ENCODE measurements at places on chromosomes 3 and 15.

GRCh38 chr15:74174219-74174957 is 878 bp downstream of the ISLR start:
- DNase-seq: no peak

DNA sequence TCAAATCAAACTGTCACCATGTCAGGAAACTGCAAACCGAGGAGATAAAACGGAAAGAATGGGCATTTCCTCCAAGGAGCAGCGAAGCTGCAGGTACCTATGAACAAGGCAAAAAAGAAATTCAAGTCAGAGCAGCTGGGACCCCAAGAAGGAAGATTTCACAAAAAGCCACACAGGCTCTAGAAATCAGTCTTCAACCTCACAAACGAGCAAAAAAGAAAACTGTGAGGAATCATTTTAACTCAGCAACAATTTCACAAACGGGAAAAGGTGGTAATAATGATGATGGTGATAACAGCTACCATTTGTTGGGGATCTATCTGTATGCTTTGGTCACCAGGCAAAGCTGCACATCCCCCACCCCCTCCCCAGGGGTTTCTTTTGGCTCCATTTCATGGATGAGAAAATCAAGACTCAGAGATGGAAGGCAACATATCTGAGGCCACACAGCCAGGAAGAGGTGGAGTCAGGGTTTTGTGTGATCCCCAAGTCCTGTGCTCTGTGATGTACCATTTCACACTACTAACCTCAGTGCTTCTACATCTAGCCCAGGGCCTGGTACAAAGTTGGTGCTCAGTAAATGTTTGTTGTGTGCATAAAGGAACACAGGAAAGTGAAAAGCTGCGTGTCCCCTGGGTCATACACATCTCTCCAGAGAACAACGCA is 109.9 kb downstream of the IQSEC1 start:
- DNase-seq: no peak

DNA sequence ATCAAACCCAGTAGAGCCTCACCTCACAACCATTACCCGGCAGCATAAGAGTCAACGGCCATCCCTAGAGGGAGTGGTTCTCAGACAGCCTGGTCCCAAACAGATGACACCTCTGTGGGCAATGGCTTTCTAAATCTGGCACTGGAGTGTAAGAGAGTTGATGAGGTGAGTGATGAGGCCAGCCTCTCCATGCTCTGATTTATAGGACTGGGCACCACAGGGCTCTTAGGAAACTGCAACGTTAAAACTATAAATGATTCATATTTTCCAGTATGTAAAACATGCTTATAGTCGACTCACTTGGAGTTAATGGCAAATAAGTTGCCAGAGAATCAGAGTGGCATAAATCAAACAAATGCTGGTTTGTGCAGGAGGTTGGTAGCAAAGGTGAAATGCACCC is 187.7 kb downstream of the GREM1 start:
- DNase-seq: no peak

- DNase-seq: no peak
Measured at GRCh38 chr3:127120851-127121647, 71.9 kb upstream of the PRR23E start.

DNA sequence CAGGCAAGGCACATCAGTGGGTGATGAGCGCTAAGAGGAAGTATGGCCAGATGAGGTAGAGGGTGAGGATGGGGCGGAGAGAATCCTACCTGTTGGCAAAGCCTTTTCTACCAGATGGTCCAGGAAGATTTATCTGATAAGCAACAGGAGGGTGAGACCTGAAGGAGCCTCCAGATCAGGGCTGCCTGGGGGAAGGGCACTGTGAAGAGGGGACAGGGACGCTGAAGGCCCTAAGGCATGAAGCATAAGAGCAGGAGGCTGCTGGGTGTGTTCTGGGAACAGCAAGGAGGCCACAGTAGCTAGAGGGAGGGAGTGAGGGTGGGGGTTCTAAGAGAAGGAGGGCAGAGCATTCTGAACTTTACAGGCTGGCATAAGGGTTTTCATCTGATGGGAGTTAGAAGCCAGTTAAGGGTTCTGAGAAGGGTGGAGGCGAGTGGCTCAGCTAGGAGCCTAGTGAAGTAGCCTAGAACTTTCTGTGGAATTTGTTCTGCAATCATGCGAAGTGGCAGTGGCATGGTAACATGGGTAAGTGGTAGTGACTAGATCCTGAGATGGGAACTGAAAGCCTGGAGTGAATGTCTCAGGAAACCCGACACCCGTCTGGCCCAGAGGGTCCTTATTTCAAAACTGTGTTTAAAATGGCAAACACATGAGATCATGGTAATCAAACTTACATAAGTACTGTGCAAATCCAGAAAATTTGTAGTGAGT is 29.9 kb downstream of the CGNL1 start:
- DNase-seq: no peak

DNA sequence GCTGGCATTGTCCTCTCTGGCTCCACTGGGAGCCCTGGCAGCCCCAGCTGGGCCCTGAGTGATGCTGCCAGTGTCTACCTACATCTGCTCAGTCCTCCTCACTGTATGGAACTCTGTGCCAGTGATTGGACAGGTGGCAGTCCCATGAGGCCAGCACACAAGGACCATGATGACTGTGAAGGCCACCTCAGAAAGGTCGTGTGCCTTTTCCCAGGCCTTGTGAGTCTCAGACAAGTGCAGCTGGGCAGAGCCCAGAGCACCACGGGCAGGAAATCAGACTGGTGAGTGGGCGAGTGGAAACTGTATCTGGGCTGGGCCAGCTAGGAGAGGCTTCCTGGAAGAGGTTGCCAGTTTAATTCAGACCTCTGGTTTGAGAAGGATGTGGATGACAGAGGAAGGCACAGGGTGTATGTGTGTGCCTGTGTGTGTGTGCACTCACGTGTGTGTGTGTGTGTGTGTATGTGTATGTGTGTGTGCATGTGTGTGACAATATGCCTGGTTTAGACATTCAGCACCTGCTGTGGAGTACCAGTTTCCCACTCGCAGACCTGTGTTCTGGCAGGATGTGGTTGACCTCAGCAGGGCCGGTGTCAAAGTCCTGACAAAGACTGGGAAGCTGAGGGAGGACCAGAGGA is 7.0 kb downstream of the MAPKAPK3 start:
- no peak for DNase-seq

- DNase-seq: no peak
Measured at GRCh38 chr3:90102146-90102545, 994.7 kb downstream of the EPHA3 start.

- DNase-seq: no peak
Measured at GRCh38 chr3:53547327-53547726, 52.9 kb downstream of the CACNA1D start.

DNA sequence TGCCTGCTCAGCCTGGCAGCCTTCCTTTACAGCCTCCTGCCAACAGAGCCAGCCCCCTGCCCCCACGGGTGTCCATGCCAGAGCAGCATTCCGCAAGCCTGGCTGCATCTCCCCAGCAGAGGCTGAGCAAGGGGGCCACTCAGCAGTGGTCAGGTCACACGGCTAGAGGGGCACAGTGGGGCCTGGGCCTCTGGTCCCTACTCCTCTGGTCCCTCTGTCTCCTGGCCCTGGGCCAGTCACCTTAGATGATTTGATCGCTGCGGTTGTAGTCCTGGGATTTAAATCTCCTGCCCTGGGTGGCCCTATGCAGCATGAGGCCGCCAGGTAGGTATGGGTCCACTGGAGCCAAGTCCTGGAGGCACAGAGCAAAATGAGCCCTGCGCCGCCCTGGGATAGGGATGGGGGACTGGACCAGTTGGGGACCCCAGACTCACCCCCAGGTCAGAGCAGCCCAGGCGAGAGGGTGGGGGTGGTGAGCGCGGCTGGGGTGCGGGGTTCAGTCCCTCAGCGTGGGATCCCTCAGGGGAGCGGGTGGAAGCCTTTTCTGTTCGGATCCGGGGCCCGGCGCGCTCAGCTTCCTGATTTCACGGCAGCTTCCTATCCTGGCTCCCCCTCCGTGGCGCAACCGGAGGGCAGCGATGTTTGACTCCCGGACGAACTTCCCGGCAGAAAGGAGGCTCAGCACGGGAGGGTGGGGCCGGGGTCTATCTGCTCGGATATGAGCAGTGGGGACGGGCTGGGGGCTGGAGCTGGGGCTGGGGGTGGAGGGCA is at the start of gene ZBTB47:
TSS of gene ZBTB47 (plus strand) at position 138 of the 771 bp plus-strand sequence. CDS start 4,659 bp downstream, outside the sequence.
- no peak for DNase-seq

GRCh38 chr3:4954256-4955000 is 24.8 kb upstream of the BHLHE40 start:
- DNase-seq: no peak

- no peak for DNase-seq
Measured at GRCh38 chr3:184175981-184176376, 1.3 kb downstream of the AP2M1 start.

DNA sequence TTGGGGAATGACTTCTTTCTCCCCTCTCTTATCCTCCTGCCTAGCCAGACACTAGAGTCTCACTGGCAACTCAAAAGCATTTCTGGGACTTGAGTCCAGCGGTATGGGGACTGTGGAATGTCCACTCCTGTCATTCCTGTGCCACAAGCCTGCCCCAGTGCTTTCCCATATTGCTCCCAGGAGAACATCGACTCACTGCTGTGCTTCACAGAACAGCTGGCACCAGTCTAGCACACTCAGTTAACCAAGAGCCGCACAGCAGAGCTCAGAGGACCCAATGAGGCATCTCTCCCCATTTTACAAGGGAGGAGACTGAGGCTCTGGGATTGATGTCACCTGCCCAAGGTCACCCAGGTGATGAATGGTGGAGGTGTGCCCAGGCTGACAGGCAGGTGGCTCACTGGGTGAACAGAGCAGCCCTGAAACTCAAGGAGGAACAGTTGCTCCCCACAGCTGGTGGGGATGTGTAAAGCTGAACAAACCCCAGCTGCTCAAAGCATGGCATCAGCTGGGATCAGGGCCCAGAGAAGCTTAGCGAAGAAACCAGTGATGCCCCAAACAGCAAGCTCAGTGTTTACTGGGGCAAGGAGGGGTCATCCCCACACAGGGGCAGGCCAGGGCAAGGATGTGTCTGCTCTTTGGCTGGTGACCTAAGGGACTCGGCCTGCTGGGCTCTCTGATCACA is 35.4 kb upstream of the DUSP7 start:
- no peak for DNase-seq

DNA sequence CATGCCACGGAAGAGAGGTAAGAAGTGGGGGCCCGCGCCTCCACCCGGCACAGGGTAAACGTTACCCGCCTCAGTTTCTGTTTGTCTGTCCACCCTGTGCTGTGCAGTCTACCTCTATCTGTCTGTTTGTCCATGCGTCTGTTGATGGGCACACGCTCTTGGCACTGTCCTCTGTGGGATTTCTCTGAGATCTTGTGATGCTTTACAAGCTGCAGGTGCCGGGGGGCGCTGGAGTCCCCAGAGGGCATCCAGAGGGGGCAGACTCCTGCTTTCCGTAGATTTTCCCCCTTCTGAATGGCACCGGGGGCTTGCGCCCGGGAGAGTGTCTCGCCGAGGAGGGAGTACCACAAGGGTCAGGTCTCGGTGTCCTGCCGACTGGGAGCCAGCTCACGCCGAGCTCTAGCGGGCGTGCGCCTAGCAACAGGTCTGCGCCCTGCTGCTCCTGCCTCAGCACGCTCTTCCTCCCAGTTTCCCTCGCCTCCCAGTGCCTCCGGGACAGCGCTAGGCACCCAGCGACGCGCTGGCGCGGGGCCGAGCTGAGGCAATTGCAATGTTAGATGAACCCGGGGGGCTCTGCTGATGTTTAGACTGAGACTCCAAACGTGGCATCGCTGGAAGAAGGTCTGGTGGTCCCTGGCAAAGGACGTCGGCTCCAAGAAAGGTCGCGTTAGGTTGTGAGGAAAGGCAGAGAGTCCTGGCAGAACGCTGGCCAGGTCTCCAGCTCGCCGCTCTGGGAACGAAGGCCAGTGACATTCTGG is 667 bp downstream of the CEMIP start:
- peak; percentile 10 for DNase-seq

GRCh38 chr3:9649791-9650521 is 651 bp downstream of the MTMR14 start:
- DNase-seq: no peak

DNA sequence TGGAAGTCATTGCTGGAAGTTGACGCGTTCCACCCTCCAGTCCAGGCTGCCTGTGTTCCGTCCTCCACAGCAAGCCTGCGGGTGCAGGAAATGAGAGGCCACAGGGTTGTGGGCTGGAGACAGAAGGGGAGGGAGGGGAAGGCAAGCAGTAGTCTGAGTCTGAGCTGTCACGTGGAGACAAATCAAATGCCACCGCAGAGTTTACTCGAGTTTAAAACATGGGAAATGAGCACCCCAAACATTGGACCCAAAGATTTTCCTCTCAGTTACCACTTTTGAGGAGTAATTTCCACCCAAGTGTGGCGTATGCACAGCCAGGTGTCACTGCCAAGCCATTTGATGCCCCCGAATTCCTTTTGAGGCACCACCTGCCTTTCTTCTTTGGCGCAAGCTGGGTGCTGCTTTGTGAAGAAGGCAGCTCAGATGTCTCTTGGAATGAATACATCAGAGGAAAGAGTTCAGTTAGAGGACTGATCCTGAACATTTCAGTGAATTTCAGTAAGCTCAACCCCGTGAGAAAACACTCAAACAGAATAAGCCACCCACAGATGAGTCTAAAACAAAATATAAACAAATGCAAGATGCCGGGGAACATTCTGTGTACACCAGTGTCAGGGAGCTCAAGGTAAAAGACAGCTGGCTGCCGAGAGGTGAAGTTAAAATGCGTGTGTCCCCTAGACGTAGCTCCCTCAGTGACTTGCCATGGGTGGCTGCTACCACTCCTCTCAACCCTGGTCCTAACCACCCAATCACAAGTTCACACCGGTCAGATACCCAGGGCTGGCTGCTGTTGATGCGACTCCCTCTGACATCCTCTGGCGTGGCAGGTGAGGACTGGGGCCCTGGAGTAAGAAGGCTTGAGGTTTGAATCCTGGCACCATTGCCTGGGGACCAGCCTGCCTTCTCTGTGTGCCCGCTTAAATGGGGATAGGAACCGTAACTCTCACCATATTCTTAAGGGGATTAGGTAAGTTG is 203.8 kb downstream of the UACA start:
- DNase-seq: no peak

DNA sequence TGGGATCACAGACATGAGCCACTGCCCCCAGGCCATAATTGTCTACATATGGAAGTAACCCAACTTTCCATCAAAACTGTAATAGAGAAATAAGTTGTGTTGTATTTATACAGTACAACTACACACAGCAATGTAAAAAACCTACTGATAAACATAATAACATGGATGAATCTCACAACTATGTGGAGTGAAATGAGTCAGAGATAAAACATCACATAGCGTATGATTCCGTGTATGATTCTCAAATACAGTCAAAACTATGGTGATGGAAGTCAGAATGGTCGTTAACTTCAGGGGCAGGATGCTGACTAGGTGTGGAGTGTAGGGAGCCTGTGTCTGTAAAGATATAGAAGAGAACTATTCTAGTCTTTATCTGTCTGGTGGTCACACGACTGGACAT is 332.7 kb upstream of the SLCO3A1 start:
- no peak for DNase-seq

Measured in neural crest cell (in vitro differentiated cells).